ENCODE measurements at places on chromosomes 1 and 21.

GRCh38 chr1:147651466-147651865 is 18.9 kb downstream of the ACP6 start:
- DNase-seq: no peak

DNA sequence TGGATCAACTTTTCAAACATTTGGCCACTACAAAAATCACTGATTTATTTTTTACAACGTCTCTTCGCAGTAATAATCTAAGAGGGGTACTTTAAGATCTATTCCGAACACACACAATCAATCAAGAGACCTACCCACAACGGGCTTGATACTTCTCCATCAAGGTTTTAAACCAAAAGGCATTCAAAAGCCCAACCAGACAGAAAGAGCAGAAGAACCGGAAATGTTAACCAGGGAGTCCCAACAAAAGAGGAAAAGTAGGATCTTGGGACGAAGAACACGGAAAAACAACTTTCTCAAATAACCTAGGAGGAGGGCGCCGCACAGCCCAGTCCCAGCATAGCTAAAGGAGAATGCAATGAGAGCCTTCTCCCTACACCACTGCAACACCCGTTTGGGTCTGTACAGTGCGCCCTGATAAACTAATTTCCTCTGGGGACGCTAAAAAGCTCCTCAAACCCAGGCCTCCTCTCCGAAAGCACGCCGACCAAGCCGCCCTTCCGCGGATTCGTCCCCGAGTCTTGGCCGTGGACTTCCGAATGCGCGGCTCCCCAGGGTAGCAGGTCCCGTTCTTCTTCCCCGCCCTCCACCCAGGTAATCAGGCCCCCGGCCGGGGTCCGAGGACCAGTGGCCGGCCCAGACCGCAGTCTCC is 623 bp downstream of the RPL22 start:
- peak; percentile 41 for DNase-seq

GRCh38 chr1:241475671-241476070 is 43.9 kb downstream of the FH start:
- no peak for DNase-seq

DNA sequence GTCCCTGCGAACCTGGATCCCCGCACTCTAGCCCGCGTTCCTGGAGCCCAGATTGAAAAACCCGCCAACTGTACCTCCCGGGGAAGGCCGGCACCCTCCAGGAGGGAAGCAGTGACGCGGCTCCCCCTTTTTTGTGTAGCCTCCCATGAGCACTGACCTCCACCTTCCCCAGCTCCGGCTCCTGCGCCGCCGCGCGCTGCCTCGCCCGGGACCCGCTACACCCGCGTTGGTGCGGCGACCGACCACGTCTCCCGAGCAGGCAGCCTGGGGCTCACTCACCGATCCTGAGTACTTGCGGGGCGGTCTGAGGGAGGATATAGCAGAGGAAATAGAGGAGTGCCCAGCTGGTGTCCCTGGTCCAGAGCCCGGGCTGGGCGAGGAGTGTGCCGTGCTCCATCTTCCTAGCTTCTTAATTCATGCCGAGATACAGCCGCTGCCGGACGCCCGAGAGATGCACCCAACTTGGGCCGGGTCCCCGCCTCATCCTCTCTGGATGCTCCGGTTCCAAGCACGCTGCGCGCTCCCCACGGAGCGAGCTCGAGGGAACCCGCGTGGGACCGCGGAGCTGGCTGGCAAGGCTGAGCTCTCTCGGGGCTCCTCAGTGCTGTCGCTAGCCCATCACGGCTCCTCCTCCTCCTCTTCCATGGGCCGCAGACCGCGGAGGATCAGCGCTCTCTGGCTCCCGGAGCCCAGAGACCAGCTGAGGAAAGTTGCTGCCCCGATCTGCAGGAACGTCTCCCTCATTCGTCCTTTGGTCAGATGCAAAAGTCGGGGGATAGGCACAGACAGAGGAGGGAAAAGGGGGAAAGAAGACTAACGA is 482 bp downstream of the GRIK1 start:
- DNase-seq: no peak

DNA sequence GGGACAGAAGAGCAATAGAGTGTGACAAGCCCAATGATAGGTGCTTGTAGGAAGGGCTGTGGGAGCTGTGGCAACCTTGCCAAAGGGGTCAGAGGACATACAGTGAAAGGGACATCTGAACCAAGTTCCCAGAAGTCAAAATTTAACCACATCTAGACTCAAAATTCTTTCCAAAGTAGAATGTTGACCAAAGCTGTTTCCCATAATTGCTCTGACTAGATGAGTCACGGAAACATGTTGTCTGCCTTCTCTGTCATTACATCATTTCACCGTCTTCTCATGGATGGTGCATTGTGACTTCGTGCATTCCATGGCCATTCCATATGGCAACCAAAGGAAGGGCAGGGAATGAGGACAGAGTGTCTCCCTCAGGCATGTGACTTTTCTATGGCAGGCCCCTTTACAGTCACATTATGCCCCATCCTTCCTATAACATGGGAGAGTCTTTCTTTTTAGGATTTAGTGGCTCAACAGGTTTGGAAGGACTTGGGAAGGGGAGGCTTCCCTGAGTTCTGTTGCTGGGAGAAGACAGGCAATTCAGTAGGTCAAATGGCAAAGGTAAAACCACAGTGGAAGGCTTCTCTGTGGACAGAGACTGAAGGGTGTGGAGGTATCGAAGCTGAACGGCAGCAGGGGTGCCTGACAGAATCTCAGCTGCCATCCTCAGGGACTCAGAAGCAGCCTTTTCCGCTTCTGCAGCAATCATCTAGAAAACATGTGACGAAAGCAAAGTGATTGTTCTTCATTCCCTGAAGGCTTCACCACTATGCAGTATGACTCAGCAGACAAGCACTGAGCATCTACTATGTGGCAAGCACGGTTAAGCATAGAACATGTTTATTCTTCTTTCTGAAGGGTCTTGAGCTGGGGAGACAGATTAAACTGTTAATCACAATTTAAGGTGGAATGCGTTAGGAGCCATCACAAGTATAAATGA is 24.7 kb downstream of the NPHS2 start:
- peak; percentile 75 for DNase-seq

DNA sequence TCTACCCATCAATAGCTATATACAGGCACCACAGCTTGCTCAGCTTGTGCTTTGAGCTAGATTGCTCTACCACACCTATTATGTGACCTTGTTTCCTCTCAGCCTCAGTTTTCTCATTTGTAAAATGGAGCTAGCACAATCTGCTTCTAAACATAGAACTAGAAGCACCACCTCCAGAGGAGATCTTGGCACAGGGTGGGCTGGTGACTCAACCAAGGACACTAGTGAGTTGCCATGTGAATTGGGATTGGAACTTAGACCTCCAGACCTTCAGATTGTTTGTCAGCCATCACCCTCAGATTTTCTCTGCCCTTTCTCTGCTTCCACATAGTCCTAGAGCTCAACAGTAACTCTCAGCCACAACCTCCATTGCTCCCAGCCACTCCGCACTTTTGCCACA is 3.0 kb upstream of the MACO1 start:
- no peak for DNase-seq

- no peak for DNase-seq
These were observed 30.0 kb upstream of the DMRTA2 start for GRCh38 chr1:50453266-50453665.

- DNase-seq: no peak
These were observed 32.0 kb upstream of the FAM89A start for GRCh38 chr1:231072041-231072440.

- no peak for DNase-seq
These were observed 347.9 kb downstream of the LTN1 start for GRCh38 chr21:28644762-28645161.

- DNase-seq: peak; percentile 25
These were observed 16.5 kb downstream of the KRTAP19-1 start for GRCh38 chr21:30463713-30464112.

DNA sequence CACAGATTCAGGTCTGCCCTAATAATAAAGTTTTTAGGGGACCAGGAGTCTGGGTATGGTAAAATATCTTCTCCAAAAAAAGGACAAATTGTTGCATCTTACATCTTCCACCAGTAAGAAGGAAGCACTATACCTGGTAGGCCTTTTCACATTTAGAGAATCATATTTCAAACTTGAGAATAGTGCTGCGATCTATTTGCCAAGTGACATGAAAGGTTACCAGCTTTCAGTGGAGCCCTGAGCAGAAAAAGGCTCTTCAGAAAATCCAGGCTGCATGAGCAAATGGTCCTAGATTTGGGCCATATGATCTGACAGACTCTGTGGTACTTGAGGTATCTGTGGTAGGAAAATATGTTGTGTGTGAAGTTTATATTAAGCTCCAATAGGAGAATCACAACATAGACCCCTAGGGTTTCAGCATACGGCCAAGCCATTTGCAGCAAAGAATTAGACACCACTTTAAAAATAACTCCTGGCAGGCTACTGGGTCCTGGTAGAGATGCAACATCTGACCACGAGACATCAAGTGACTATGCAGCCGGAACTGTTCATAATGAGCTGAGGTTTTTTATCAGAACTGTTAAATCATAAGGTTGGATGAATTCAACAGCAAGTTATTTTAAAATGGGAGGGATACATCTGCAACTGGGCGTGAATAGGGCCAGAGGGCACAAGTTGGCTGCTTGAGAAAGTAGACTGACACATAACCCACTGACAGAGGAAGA is 38.6 kb upstream of the CCDC190 start:
- no peak for DNase-seq
